ENCODE measurements at places on chromosomes 3 and 15.

DNA sequence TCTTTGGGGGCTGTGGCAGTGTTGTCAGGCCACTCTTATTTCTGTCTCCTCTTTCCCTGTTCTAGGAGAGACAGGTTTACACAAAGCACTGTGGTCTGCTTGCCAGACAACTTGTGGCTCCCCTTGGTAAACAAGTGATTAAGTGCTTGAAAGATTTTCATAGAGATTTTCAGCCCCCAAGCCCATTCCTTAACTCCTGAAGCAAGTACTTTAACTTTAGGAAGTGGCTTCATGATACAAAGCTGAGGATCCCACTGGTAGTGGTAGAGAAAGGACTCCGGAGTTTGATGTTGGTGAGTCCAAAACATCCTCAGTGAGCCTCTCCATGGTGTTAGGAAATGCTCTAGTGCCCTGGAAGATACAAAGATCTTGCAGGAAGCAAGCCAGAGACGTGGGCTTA, 12.0 kb downstream of the ZBTB38 start:
- no peak for DNase-seq

- DNase-seq, result no peak
These were observed 9.8 kb downstream of the ANKRD28 start for GRCh38 chr3:15787941-15788340.

GRCh38 chr3:30259730-30260129, 346.7 kb upstream of the TGFBR2 start:
- DNase-seq, result no peak

DNA sequence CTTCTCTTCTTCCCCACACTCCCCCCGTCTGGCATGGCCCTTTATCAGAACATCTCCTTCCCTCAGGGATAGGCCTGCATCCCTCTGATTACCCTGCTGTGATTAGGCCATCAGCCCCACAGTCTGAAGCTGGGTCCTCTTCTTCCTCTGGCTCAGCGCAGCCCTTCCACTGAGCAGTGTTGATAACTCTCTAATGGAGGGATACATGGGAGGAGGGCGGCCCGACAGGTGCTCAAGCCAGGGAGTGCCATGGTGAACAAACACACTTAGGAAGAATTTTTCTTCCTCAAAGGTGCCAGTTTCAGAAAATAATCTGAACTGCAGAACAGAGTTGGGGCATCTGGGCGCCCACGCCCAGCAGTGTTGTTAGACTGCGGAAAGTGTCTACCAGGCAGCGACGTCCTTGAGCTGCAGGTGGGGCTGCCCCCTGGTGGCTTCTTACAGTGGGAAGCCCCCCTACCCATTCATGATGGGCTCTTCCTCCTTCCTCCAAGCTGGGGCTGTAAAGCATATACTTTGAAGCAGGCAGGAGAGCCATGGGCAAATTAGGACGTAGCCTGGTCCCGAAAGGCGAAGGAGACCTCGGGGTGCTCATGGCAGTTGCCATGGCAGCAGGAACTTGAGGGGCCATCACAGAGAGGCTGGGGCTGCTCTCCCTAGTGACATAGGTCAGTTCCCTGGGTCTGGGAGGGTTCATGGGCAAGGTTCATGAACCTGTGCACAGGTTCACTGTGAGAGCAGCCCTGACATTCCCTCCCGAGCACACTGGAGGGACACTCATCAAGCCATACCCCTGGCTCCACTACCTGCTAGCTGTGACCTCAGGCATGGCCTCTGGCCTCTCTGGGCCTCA, 33.2 kb upstream of the NR2C2 start:
- no peak for DNase-seq

DNA sequence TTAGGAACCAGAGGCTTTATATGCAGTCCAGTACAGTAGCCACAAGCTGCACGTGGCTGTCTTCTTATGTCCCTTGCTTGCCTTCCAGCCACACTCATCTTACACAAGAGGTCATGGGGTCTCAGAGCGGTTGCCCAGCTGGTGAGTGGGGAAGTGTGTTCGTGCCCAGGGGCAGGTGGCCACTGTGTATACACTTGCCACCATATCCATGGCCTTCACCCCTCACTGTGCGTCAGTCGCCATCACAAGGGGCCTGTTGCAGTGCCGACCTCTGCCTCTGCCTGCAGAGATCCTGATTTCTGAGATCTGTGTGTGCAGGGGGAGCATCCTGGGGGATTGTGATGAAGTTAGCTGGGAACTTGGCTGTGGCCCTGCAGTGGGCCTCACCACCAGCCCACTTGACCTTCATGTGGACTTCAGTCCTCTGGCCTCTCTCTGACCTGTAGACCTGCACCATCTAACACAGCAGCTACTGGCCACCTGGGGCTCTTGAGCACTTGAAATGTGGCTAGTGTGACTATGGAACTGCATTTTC, 43.1 kb upstream of the SACM1L start:
- DNase-seq, result no peak
